KBM-7 (cell line): ENCODE measurements at places on chromosomes 6 and 20.

- DNase-seq: peak; percentile 41
These were observed 33.9 kb downstream of the PPARD start for GRCh38 chr6:35376281-35376680.

DNA sequence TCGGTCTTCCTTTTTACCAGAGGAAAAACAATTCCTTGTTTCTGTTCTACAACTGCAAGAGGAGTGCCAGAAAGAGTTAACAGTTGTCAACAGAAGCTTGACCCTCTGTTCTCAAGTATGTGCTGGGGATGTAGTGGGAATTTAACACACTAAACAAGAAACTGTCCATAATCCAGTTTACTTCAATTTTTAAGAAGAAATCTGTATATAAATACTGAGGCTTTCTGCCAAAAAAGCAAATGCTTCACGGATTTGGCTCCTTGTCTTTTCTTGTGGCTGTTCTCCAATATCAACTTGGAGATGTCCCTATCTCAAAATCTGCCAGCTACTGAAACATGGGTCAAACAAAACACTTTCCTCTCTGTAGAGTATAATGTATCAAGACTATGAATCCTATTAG, 26.8 kb downstream of the REV3L start:
- DNase-seq: no peak

DNA sequence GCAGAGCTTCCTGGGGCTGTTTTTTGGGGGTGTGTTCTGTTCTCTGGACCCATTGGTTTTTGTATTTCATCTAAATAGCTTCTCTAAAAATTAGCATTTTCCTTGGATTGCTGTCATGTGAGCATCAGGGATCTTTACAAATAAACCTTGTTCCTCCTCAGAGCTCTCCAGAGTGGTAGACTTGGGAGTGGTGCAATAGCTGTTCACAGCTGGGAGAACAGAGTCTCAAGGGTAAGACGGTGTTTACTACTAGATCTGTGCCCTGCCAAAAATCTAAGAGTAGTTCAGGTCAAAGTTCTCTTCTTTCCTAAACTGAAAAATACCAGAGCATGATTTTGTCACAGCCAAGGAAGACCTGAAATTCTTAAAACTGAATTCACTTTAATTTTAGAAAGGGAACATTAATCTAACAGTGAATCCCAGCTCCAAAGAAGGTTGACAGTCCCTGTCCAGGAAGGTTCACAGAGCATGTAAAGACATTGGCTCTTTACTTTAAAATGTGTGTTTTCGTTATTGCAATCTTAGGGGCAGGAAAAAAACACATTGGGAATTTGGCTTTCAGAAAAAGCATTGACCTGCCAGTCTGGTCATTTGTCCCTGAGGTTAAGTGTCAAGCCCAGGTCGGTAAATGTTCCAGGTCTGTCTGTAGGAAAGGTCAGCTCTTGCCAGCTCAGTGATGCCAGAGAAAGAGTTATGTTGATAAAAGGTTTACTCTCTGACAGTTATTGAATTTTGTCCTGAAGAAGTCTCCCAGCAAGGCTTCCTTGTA, 43.3 kb downstream of the VAPB start:
- no peak for DNase-seq

DNA sequence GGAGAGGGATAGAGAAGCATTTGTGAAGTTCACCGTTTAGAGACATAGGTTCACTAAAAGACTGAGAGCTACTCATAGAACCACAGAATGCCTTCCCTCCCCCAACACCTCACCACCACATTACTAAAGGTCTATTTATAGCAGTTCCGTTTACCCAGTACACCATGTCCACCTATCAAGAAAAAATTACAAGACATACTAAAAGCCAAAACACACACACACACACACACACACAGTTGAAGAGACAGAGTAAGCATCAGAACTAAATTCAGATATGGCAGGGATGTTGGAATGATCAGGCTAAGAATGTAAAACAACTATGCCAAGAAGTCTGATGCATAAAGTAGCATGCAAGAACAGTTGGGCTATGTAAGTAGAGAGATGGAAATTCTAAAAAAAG, 52.3 kb downstream of the SLC22A3 start:
- DNase-seq: peak; percentile 24

DNA sequence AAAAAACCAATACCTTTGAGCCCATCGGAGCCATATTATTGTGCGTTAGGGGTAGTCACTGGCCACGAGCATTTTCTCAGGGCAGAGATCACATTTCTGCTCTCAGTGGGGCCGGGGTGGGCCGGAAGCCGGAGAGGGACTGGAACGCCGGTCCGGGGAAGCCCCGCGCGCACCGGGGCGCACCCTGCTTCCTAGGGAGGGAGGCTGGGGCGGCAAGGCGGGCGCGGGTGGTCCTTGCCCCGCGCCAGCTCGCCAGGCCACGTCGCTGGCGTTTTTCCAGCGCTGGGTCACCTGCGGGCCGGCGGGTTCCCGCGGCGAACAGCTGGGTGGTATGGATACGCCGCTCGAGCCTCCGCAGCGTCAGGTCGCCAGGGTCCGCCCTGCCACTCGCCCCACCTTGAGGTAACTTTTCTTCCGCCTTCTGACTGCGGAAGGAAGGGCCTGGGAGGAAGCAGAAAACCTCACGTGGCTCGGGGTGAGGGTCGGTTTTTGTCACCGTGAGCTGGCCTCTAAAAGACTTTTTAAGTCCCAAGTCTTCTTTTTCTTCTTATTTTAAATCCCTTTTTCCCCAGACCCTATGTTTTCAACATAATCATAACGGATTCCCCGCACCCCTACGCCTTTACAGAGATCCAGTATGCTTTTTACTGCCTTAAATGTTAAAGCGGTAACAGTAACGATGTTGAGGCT, 2.7 kb upstream of the EEF1A1 start:
- DNase-seq: peak; percentile 89

- DNase-seq: no peak
These were observed 461.9 kb downstream of the KIF16B start for GRCh38 chr20:16111172-16111832.

- no peak for DNase-seq
These were observed 184.2 kb upstream of the LAMP5 start for GRCh38 chr20:9330151-9330550.

DNA sequence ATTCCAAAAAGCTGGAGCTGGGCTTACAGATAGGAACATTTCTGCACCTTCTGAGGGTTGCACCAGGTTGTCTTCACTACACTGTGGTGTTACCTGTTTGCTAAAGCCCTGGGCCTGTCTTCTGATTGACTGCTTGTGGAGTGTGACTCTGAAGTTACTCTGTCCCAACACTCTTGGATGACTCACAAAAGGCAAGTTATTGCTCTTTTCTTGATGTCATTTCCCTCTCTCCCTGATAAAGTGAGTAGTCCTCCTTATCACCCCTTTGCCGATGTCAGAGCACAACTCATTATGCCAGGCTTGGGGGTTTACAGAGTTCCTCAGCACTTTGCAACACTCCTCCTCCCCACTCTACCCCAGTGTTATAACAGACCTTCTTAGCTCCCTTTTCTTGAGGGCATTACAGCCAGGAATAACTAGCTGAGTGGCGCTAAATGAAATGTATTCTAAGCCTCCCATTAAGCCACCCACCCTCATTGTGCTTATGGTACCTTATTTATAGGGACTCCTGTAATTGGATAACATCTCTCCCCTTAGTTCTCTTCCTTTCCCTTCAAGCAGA, 36.1 kb upstream of the NKX2-4 start:
- DNase-seq: no peak

DNA sequence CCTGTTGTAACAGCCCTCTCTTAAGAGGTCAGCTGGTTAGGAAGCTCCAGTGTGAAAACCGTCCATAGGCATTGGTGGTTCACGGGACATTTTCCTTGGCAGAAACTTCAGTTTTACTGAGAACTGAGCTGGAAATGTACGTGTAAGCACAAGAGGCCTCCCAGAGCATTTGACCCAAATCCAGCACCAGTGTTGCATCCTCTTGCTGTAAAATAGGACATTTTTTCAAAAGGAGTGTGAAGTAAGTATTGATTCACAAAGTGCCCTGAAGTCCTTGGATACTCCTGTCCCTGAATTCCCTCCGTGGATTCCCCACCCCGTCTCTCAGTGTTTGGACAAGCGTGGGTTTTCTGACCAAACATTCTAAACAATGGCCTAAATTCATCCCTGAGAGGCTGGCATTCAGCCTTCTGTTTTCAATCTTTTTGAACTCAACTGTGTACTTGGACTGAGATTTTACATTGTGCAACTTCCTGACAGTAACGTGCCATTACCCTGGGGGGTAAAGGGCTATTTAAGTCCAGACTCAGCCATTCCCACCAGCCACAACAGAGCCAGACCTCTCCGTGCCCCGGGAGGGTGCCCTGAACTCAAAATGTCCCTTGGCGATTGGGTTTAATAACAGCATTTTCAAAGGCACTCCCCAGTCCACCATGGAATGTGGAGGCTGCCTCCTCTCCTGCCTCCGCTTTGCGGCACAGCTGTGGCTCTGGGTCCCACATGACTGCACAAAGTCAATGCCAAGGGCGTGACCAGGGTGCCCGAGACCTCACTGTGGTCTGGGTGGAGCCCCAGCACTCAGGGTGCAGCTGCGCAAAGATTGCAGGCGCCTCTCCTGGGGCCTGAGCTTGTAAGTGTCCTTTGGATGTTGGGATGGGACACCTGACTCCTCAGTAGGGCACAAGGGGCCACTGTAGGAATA, 92.7 kb upstream of the AFDN start:
- DNase-seq: no peak

DNA sequence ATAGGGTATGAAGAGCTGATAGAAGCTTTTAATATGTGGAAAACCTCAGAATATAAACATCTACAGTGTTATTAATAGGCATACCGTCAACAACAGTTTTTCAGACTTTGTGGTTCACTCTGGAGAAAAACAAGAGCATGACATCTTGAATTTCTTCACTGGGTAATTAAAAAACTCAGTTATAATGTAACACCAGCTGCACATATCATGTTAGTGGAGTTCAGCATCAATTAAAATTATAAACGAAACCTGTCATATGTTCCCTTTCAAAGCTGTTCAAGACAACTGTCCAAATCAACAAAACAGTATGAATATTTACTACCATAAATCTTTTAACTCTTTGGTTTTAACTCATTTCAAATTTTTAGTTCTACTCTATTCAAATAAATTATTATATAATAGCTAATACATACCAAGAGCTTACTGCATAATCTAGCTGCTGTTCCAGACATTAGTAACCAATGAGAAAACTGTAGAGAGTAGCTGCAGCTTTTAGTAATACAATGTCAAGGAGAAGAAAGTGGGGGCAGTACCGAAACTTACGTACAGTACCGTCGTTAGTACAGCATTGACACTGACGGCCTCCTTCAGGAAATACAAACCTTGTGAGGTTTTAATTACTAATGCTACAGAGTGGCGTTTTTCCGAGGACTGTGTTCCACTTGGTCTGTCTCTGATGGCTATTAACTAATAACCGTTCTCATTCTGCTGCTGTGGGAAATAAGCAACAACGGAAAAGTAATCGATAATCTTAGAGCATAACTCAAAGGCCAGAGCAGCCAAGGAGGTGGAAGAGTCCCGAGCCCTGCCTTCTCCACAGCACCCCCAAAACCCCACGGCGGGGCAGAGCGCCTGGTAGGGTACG, 532 bp upstream of the PM20D2 start:
- no peak for DNase-seq

GRCh38 chr6:103081876-103082630, 1688.5 kb downstream of the GRIK2 start:
- DNase-seq: no peak

GRCh38 chr6:155599561-155599960, 143.9 kb upstream of the NOX3 start:
- DNase-seq: no peak

DNA sequence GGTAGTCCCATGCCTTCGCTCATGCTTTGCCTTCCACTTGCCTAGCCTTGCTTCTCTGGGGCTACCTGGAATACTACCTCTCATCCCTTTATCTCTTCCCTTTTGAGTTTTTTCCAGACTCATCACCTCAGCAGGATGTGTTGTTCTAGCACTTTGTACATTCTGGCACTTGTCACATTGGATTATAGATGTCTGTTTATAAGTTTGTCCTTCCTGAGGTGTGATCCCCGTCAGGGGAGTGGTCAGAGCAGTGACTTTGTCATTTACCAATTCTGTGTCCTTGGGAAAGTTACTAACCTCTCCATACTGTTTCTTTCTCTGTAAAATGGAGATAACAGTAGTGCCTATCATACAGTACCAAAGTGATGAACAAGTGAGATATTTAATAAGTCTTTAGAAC, 66.5 kb downstream of the CTNNBL1 start:
- no peak for DNase-seq

DNA sequence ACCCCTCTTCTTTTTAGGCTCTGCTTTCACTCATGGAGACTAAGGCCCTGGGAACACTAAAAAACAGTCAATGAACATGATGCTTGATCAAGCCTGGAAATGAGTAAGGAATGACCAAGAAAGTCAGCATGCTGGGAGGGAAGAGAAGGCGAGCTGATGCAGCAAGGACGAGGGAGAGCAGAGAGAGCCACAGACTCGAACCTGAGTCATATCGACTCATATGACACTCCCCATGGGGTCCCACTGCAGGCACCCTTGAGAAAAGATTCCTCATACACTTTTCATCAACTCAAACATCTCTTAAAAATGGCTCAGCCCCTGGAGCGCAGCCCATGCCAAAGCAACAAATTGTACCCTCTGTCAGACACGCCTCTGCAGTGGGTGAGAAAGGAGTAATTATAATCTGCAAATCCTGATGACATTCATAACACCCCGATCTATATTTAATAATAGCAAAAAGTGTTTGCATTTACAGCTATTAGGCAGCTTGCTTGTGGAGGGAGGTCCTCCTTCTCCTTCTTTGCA, 127.2 kb downstream of the F13A1 start:
- DNase-seq: no peak

DNA sequence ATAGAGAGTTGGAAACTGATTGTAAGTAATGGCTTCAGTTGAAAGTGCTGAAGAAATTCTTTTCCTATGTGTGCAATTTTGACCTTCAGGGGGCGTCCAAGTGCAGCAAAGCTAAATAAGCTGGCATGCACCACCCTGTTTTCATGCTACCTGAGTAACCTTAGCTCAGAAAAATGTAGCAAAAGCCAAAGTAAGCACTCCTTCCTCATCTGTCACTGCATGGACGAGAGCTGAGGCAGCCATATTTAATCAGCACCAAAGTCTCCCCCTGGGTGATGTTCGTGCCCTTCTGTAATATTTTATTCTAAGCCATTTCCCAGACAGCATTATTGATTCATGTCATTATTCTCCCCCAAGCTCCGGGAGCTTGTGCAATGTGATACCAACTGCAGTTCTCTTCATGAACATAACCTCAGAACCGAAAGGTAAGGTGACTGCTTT, 123.1 kb downstream of the RPS12 start:
- DNase-seq: peak; percentile 28

DNA sequence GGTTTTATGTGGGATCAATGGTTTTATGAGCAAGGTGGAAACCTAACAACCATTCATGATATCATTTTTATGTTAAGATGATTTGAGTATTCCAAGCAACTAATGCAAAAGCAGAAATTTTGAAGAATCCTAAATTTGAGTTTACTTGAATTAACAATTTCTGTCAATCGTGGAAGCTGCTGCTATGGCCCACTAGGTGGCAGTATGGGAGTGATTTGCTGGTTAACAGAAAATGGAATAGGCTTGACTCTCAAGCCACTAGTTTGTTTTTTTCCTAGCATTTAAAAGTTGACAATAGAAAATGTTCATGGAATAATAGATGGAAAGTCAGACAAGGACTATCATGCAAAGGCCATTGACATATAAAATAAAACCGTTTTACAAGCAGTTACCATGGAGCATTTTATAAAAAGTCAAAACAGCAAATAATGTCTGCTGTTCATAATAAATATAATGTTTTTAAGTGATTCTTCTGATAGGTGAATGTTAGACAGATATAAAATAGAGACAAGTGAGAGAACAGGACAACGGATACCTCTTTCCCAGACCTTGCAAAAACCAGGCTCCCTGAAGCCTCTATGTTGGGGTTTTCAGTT, 43.0 kb upstream of the TMEM200A start:
- DNase-seq: peak; percentile 49
